Stimulated activated naive CD8-positive, alpha-beta T cell treated with anti-CD3 and anti-CD28 coated beads, Interleukin-15, amount 100 ng/mL, for 72 hours (primary cell): ENCODE measurements at places on chromosomes 4 and X.

GRCh38 chr4:151922811-151923210 is 162.0 kb upstream of the GATB start:
- no peak for DNase-seq

DNA sequence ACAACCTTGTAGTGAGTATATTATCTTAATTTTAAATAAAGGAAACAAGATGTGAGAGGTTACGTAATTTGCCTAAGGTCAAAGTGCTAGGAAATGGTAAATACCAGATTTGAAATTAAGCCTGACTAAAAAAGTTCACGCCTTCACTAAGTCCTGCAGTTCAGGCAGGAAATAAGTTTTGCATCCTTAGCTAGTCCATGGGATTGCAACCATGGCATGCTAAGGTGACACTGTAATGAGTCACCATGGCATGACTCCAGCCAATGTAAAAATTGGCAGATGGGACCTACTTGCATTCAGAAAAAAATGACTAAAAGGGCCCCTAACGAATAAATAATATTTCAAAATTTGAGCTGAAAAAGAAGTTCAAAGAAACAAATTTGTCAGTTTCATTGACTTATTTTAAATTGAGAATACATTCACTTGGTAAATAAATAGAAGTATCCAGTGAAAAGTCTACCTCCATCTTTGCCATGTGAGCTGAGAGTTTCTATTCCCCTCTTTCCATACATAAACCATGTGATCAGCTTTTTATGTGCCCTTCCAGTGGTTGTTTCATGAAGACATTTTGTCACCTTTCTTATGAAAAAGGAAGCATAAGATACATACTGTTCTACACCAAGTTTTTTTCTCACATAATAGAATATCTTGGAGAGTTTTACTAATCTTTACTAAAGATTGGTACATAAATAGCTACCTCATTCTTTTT is 72.4 kb downstream of the ANKRD50 start:
- no peak for DNase-seq

DNA sequence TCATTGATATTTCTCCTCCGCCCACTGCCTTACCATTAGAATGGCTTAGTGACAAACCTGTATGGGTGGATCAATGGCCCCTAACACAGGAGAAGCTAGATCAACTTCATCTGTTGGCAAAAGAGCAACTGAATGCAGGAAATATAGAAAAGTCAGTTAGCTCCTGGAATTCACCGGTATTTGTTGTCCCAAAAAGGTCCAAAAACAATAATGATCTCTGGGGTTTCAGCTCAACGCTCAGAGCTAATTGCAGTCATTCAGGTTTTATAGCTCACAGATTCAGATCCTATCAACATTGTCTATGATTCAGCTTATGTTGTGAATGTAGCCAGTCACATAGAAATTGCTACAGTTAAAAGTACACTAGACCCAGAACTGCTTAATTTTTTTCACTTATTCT is 124.0 kb upstream of the ZCCHC13 start:
- DNase-seq: no peak

DNA sequence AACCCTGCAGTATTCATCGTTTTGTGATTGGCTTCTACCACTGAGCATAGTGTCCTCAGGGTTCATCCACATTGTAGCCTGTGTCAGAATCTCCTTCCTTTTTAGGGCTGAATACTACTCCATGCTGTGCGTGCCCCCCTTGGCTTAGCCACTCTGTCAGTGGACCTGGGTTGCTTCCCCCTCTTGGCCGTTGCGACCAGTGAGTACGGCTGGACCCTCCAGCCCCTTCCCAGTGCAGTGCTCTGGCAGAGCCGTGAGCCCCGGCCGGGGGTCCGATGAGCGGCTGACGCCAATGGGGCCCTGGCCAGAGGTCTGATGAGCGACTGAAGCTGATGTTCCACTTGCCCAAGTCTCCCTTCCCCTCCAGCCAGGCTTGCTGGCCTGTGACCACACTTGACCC is 6.9 kb downstream of the BLOC1S4 start:
- no peak for DNase-seq

- peak; percentile 48 for DNase-seq
Observed at GRCh38 chr4:184416913-184417734, 57.2 kb downstream of the IRF2 start.

- no peak for DNase-seq
Observed at GRCh38 chr4:152369902-152370295, 166.0 kb downstream of the FBXW7 start.

DNA sequence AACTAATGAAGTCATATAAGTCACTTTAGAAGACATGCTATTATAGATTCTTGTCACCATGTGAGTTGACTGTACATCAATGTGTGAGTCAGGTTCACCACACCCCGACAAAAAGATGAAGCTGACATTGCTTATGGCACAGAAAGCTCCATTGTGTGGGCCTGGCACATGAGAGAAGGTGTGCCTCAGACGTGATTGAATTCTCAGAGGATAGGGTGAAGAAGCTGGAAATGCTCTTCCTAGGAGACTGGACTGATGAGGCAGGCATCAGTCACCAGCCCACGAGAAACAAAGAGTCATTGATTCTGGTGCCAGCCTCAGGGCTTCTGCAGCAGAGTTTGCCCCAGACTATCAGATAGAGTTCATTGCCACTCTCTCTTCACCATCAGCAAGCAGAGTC is 35.9 kb upstream of the LRAT start:
- DNase-seq: no peak

- no peak for DNase-seq
Observed at GRCh38 chr4:77113069-77113468, 37.3 kb upstream of the CCNI start.

GRCh38 chr4:48347282-48347921 is 6.1 kb downstream of the SLAIN2 start:
- DNase-seq: no peak

DNA sequence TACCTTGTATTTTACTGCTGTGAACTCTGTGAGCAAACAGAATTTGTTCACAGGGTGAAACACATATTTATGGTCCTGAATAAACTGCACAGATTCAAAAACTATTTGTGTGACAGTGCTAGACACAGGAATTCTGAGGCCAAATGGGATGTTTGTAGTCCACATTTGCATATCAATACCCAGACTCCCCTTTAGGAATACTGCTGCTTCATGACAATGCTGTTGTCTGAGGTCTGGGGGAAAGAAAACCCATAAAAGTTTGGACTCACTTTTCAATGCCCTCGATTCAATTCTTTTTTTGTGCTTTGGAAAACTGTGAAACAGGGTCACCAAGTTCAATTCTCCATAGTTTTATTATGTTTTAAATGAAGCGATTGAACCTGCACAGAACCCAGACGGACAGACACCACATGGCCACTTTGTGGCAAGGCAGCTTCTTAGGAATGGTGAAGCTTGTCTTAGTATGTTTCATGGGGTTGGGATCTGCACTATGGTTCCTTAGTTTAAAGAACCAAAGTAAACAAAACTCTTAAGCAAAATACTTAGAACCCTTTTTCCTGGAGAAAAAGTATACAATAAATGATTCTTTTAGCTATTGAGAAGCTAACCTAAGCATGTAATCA is 92.3 kb upstream of the MAD2L1 start:
- no peak for DNase-seq

GRCh38 chrX:53494436-53494835 is 60.3 kb upstream of the HSD17B10 start:
- DNase-seq: no peak

GRCh38 chr4:154709550-154709949 is 34.2 kb upstream of the LRAT start:
- no peak for DNase-seq

DNA sequence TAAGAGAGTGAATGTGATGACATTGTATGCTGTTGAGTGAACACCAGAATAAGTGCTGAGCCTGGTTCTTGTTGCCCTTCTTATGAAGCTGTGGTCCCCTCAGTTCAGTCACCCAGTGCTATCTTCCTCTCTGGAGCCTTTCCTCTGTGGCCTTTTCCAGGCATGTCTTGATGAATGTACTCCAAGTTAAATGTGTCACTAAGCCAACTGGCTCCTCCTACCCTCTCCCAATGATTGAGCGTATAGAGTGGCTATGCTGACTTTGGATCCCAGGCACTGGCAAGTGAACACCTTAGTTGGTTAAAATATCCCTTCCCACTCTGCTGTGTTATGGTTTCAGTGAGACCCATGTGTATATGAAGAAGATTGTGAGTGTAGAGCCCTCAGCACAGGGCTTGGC is 134.1 kb upstream of the MAMLD1 start:
- DNase-seq: no peak

- DNase-seq: no peak
Observed at GRCh38 chrX:53732797-53733196, 46.3 kb upstream of the HUWE1 start.

DNA sequence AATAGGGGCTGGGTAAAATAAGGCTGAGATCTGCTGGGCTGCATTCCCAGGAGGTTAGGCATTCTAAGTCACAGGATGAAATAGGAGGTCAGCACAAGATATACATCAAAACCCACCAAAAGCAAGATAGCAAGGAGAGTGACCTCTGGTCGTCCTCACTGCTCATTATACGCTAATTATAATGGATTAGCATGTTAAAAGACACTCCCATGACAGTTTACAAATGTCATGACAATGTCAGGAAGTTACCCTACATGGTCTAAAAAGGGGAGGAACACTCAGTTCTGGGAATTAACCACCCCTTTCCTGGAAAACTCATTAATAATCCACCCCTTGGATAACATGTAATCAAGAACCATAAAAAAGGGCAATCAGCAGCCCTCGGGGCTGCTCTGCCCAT is 403.6 kb downstream of the KCNIP4 start:
- no peak for DNase-seq

DNA sequence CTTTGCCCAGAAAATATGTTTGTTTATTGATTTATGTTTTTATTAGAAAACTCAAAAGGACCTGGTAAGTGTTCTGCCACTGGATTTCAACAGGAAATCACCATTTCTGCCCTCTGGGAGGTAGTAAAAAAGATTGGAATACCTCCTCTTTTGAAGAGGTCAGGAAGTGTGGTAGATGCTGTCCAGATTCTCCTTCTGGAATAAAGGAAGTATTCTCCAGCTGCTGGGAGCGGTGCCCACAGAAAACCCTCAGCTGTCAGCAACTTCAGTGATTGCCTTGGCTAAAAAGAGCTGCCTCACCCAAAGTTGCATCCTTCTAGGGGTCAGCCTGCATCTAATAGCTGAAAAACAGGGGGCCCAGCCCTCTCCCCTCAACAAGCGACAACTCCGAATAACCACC is 13.8 kb upstream of the ZNF674 start:
- no peak for DNase-seq

GRCh38 chr4:54173281-54173912 is 55.7 kb upstream of the PDGFRA start:
- DNase-seq: no peak

- no peak for DNase-seq
Observed at GRCh38 chr4:179626687-179627086, 2184.4 kb upstream of the AGA start.

DNA sequence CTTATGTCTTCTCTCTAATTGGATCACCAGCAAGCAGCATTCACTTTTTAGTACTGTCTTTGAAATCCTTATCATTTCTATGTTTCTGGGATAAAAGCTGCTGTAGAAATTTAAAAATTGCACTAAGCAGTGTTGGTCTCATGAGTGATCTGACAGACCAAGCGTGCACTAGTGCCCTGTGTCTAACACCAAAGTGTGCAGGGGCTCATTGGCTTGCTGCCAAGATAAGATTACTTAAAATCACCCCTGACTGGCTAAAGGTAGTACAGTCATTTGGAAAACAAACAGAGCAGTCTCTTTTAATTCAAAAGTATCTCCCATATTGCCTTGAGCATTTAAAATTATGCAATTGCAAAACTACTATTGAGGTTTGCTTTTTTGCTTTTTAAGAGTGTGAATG is 304.6 kb downstream of the ARAP2 start:
- no peak for DNase-seq

- peak; percentile 2 for DNase-seq
Observed at GRCh38 chr4:2292646-2293108, 30.8 kb upstream of the MXD4 start.

GRCh38 chr4:62191451-62192240 is 991.5 kb downstream of the ADGRL3 start:
- no peak for DNase-seq

DNA sequence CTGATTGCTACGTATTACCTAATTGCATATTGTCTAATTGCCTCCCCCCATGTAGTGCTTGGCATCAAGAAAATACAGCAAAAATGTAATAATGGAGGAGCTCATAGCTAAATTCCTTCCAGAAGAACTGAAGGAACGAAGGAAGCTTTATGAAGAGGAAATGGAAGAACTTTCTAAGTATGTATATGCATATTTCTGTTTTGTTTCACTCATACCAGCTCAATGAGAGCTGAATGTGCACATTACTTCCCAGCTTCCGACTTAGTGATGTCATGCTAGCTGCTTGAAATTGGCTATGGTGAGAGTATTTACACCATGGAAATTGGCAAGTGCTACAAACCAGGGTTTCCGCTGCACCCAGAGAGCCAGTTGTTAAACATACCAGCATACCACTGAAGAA is 34.7 kb downstream of the LONRF3 start:
- DNase-seq: no peak

- no peak for DNase-seq
Observed at GRCh38 chr4:70606459-70606858, 14.4 kb downstream of the AMBN start.

- DNase-seq: peak; percentile 46
Observed at GRCh38 chrX:17374619-17375366, at the start of gene NHS. TSS of gene NHS (plus strand) at chrX:17375200. CDS start at chrX:17375758, 558 bp downstream.

DNA sequence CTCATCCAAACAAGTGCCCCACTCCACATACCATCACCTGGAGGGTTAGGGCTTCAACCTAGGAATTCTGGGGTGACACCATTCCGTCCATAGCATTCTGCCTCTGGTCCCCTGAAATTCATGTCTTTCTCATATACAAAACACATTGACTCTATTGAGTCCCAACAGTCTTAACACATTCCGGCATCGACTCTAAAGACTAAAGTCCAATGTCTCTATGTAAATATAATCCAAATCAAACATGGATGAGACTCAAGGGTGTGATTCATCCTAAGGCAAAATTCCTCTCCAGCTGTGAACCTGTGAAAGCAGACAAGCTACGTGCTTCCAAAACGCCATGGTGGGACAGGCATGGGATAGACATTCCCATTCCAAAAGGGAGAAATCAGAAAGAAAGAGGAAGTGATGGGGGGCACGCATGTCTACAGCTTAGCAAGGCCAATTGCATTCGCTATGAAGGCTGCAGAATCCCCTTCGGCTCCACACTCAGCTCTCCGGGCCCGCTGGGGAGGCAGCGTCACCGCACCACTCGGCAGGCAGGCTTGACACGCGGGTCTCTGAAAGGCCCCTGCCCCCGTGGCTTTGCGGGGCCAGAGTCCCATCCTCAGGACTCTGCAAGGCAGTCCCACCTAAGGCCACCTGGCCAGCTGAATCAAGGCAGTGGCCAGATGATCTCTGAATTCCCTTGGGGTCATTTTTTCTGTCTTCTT is 53.2 kb downstream of the ADRA2C start:
- DNase-seq: no peak
